ENCODE measurements at places on chromosomes 3 and 15.

GRCh38 chr15:100334905-100335304 lies 6.9 kb downstream of the ADAMTS17 start:
- DNase-seq = no peak

DNA sequence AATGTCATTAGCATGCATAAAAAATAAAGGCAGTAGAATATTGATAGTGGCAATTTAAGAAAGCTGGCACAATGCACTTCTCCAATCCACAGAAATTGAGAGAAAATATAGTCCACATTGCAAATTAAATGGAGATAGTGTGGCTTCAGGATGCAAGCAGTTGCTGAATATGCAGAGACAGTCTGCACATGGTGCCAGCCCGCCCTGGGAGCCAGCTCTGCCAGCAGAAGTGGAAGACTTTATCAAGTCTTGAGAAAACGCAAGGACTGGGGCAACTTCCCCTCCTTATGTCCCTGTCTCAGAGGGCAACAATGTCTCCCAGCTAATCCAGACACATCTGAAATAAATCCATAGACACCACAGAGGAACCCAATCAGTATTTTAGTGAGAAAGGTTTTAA lies 57.2 kb downstream of the MB21D2 start:
- DNase-seq = no peak

- no peak for DNase-seq
These were observed 27.7 kb downstream of the CRTC3 start for GRCh38 chr15:90557186-90558084.

DNA sequence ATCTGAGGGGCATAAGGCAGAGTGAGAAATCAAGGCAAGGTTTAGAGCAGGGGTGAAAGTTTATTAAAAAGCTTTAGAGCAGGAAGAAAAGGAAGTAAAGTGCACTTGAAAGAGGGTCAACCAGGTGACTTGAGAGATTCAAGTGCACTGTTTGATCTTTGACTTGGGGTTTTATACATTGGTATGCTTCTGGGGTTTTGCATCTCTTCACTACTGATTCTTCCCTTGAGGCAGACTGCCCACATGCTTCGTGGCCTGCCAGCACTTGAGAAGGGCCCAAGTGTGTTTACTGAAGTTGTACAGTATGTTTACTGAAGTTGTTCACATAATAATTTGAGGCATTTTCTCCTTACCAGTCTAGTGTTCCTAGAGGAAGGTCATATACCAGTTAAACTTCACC lies 367.0 kb upstream of the UBE2E2 start:
- no peak for DNase-seq

- no peak for DNase-seq
These were observed 211.3 kb downstream of the KLF13 start for GRCh38 chr15:31537770-31538592.

DNA sequence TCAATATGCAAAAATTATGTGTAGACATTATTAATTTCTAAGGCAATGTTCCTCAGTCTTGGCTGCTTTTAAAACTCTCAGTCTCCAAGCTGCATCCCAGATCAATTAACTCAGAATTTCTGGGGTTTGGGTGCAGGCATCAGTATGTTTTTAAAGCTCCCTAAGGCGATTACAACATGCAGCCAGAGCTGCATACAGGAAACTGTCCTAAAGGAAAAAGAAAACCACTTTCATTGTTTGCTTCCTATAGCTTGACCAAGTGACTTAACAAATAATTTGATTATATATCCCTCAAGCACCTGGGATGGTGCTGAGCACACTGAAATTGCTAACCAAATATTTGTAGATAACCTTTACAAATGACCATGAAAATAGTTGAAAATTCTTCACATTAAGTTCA lies 194.7 kb downstream of the DTWD1 start:
- no peak for DNase-seq

GRCh38 chr3:109927726-109928125 lies 590.4 kb upstream of the DPPA4 start:
- no peak for DNase-seq

GRCh38 chr15:25789616-25789999 lies 73.5 kb downstream of the ATP10A start:
- DNase-seq = no peak

All from RKO (cell line).